Skin of body (tissue), 3 donors: ENCODE measurements at places on chromosomes 16 and 17. TPM values are rescaled to one million over a fixed set of nuclear protein-coding genes. Genes with fewer than 3 reads are reported as not detected.

- DNase-seq = peak; percentile 32
Observed at GRCh38 chr17:65231662-65232335, 94.6 kb downstream of the RGS9 start.

DNA sequence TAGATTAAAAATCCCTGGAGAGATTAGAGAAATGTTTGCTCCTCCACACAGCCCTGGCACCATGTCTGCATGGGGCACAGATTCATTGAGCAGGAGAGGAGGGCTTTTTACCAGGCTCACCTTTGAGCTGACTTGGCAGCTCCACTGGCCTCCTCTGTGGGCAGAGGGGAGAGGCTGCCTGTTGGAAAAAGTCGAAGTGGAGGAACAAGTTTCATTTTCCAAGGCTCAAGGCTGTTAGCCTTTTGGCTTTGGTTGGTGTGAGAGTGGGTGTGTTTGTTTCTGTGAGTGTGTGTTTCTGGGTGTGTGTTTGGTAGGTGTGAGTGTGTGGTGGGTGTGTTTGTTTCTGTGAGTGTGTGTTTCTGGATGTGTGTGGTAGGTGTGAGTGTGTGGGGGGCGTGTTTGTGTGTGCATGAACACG, 5.6 kb downstream of the TMEM238L start:
- no peak for DNase-seq

DNA sequence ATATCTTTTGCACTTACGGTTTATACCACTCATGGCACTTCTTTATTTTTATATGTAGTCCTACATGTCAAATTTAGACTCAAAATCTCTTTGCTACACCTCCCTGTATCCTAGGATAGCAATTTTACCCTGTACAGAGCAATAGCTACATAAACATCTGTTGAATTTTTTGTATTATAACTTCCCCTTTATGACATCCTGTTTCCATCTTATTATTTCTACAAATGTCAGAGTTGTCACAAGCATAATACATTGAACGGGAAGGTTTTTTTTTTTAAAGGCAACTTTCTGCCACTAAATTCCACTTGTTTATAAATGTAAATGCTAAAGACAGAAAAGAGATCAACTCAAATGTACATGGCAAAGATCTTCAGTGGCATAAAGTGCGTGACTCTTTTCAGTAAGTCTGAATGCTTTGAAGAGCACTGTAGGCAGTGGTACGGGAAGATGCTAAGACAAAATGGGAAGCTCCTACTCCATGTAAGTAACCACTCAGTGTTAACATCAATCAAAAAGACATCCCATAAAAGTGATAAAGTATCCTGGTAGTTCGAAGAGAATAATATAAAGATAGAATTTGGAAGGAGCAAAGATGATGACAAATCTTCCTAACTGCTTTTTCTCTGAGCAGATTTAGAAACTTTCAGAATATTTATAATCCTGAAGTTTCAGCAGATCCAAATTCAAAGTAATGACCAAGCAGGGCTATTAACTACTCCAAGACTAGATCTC, 26.8 kb downstream of the GNA13 start:
- no peak for DNase-seq

DNA sequence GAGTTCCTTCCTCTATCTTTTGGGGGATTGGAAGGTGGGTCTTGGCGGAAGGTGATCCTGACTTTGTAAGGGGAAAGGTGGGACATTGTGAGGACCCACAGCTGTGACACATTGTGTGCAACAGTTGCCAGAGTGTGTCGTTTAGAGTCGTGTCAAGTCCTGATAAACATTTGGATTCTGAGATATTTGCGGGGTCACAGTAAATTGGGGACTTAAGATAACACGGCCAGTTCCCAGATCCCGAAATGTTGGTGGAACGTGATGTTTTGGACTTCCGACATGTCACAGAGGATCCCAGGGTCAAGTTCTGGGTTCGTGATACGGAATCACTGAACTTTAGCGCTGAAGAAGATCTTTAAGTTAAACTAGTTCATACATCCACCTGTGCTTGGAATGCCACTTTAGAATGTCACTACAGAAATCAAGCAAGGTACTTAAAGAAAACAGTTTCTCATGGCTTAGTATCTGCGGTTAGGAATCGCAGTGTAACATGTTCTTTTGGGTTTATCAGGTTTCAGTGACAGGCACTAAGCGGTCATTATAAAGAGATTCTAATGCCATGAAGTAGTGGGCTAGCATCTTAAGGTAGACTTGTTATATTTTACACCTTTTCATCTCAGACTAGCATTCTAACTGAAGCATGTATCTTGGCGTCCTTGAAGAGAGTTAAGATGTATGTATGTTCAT, 815 bp downstream of the ATAD5 start:
- DNase-seq = no peak

Gene NKD1
- total RNA-seq = 4.9 TPM

Gene CNTNAP1
- 8.3 TPM for total RNA-seq

Gene PHOSPHO1
- 12.7 TPM for total RNA-seq

DNA sequence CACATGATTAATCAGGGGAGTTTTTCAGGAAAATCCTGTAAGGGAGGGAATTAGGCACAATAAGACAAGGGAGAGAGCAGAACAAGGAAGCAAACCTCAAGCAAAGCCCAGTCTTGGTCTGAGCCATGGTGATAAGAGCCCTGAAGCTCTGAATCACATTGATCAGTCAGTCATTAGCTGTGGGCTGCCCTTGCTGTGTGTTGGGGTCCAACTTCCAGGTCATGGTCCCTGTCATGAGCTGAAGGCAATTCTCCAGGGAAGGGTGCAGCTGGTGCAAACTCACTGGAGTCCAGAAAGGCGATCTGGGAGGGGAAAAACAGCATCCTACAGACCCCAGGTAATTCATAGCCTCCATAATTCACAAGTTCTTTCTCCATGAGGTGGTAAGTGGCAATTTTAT, 89.9 kb downstream of the CYLD start:
- DNase-seq = no peak

DNA sequence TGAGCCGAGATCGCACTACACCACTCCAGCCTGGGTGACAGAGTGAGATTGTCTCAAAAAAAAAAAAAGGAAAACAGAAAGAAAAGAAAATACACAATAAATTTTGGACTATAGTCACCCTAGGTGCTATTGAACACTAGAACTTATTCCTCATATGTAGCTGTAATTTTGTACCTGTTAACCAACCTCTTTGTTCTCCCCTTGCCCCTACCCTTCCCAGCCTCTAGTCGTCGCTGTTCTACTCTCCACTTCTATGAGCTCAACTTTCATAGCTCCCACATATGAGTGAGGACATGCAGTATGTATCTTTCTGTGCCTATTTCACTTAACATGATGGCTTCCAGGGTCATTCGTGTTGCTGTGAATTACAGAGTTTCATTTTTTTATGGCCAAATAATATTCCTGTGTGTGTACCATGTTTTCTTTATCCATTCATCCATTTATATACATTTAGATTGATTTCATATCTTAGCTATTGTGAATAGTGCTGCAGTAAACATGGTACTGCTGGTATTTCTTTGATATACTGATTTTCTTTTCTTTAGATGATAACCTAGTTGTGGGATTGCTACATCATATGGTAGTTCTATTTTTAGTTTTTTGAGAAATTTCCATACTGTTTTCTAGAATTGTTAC, 28.3 kb downstream of the VPS35L start:
- DNase-seq = no peak

- no peak for DNase-seq
Observed at GRCh38 chr17:47203984-47204721, 5.0 kb upstream of the MYL4 start.

- DNase-seq = no peak
Observed at GRCh38 chr16:57377080-57377841, 5.0 kb downstream of the CX3CL1 start.

Gene SP6
- 10.2 TPM for total RNA-seq

DNA sequence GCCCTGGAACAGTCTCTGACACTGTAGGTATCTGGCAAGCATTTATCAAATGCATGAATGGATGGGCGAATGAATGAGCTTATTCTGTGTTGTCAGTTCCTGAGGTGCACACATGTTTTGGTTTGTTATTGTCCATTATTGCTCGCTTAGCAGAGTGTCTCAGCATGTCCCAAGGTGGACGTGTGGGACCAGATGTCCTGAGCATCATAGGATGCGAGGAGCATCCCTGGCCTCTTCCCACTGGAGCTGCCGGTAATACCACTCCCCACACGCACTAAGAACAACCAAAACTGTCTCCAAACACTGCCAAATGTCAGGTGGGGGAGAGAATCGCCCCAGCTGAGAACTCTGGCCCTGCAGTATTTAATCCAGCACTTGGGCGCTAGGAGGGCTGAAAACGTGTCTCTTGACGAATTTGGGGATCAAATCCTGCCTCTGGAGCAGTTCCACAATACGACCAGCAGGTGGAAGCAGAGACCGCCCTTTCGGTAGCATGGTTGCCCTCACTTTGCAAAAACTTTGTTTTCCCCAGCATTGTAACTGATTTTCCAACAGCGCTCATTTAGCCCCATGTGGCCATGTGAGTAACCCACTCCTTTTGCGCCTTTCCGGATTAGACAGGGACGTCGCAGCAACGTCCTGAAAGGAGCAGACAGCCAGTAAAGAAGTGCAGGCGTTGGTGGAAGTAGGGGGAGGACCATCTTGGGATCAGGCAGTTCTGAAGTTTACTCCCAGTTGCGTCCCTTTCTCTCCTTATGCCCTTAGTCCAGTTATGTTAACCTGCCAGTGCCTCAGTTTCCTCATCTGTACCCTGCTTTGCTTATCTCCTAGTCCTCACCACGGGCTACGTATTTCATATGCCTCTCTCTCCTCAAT, 22.7 kb downstream of the TMEM114 start:
- DNase-seq = peak; percentile 87

- no peak for DNase-seq
Observed at GRCh38 chr17:34409352-34409751, 46.3 kb upstream of the CCL1 start.

Gene PLK1
- total RNA-seq = 5.1 TPM

Gene GPR142
- not detected for total RNA-seq

GRCh38 chr17:2207815-2208515, 95.6 kb downstream of the SMG6 start:
- DNase-seq = no peak

GRCh38 chr17:14307560-14308024, 6.7 kb downstream of the HS3ST3B1 start:
- no peak for DNase-seq

- no peak for DNase-seq
Observed at GRCh38 chr16:27729516-27730304, 179.8 kb downstream of the KATNIP start.

DNA sequence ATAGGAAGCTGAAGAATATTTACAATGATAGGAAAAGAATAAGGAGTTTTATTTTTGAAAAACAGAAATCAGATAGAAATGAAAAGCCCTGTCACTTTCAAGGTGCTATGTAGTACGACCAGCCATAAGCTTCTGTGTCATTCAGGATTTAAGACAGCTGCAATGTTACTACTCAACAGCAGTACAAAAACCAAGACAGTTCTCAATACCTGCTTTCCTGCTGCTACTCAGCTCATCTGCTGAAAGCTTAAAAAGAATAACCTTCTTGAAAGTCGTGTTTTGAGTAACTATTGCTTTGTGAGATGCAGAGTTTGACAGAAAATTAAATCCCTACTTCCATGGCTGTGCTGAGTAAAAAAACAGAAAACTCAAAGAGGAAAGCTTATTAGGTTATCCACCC, 8.7 kb downstream of the GRB2 start:
- DNase-seq = no peak

Gene PERCC1
- total RNA-seq = not detected

GRCh38 chr17:50949128-50949988, 83.2 kb upstream of the TOB1 start:
- no peak for DNase-seq

Gene HEATR9
- total RNA-seq = not detected

DNA sequence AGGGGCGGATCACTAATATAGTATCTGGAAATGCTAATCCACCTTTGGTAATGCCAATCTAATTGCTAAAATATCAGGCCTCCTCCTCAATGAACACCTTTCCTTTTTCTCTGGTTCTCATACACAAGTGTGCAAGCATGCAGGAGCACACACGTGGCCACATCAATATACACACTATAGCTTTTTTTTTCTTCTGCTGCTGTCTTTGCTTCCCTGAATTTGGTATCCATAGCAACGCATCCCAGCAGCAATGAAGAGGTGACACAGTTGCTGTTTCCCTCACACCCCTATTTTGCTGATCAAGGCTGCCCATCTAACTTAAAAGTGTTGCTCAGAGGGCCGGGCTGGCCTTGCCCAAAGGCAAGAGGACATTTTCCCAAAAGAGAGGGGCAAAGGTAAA, 15.4 kb downstream of the NOG start:
- DNase-seq = no peak

DNA sequence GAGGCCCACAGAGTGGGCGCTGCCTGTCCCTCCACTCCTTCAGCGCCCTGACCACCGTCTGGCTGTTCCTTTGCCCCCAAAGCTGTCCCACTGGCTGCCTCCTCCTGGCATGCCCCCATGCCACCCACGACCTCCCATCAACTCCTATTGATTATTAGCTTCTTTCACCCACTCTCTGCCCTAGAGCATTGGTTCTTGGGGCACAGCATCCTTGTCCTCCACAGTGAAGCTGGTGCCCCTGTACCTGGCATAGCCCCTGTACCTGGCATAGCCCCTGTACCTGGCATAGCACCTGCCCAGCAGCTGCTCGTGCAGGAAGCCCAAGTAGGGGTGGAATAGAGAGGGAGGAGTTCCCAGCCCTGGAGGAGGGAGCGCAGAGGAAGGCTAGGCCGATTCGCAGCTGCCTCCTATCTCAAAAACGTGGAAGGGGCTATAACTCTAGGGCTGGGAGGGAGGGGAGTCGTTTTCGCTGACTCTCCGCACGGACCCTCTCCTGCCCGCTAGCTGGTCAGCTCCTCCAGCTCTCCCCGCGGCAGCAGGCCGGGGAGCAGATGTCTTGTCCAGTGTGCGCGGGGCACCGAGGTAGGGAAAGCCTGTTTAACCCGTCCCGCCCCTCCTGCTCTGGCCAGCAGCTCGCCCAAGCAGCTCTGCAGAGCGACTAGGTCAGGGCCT, 5.7 kb upstream of the ACTG1 start:
- DNase-seq = no peak

DNA sequence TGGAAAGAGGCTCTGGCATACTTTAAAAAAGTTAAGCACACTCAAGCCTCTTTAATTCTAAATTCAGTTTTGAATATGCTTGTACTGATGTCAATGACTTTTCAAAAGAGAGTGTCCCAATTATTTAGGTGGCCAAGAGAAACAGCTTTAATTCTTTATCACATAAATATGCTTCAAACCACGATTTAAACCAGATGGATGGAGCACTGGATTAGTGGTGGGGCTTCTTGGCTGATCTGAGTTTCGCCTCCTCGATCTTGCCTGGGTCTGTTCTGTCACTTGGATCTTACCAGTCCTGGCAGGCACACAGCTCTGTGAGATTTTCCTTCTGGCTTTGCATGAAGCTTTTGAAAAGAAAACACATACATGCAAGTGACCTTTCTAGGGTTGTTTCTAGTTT, 467.8 kb downstream of the MAF start:
- peak; percentile 45 for DNase-seq
